NCI-H187 (cell line): ENCODE measurements at places on chromosomes 6 and 20.

DNA sequence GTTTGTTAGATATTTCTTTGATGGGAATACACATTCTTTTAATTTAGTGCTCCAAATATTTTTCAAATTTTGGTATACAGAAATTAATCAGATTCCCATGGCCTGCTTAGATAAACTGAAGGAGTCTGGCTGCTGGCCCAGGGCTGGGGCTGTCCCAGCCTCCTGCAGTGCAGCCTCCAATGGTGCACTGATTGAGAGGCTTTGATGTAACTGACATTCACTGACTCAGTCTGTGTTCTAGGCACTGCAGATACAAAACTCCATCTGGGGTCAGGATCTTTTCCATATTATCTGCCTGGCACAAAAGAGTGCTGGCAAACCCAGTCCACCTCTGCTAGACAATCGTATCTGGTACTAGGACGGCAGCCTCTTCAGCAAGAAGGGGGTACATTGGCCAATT lies 64.8 kb downstream of the GRIK2 start:
- no peak for DNase-seq

DNA sequence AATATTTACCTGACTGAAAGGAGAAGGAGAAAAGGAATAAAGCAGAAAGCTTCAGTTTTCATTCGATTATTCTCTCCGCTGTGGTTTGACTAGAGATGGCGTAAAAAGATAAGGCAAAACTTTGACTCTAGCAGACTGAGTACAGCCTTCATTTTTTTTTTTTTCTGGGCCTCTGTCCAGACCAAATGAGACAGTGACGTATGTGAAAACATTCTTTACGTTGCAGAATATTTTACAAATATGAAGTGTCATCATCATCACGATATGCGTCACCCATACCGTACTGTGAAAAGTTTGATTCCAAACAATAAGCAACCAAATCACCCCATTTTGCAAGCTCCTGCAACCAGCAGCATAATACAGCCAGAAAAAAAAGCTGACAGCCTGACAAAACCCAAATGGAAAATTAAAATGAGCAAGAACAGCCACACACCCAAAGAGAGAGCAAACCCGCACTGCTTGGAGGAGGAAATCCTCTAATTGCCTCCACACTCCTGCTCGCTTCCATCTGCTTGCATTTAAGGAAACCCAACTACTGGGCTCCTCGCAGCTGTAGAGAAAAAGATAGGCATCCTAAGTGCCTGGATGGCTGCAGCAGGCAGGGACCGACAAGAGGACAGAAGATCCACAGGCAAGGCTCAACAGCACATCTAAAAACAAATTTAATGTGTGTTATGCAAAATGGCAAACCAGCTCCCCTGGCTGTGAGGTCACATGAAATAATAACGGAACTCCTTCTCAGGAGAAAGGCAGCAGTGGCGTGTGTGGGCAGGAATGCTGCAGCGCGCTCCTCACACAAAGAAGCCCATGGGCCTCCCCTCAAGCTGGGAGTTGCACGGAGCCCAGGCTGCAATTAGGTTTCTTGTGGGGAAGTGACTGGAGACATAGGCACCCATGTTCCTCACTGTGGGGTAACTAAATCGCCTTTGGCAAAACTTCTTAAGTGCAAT lies 113.1 kb downstream of the FYN start:
- no peak for DNase-seq

GRCh38 chr20:60057123-60057865 lies 99.1 kb downstream of the CDH26 start:
- peak; percentile 76 for DNase-seq

GRCh38 chr6:46098678-46099077 lies 31.1 kb upstream of the ENPP4 start:
- DNase-seq = no peak

DNA sequence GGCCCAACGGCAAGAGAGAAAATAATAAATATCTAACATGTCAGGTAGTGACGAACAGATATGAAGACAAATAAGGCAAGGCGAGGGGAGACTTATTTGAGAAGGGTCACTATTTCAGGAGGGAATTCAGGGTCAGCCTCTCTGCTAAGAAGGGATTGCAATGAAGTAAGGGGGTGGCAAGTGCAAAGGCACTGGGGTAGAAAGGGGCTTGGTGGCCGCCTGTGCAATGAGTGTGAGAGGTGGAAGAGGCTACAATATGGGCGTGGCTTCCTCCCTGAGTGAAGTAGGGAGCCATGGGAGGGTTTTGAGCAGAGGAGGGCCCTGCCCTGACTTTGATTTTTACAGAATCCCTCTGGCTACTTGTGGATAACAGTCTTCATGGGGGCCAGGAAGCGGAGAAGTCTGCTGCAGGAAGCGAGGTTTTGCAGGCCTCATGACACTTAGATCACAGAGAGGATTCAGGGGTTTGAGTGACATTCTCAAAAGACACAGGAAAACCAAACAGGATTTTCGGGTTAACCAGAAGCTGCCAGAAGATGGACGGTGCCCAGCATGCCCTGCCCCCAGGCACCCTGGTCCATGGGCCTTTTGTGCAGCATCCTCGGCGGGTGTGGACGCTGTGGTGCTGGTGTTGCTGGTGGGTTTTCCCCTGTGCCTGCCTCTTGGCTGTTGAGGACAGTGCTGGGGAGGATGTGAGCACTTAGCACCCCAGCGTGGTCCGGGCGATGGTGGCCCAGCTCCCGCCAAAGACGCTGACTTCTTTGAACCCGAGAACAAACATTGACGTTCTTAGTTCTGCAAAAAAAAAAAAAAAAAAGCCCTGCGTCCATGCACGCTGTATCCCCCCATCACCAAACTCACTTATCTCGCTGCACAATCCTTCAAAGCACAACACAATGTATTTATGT lies 124.2 kb upstream of the PTPN1 start:
- no peak for DNase-seq

GRCh38 chr6:139568151-139568955 lies 193.9 kb upstream of the CITED2 start:
- no peak for DNase-seq

- no peak for DNase-seq
These were observed 547.7 kb upstream of the ID4 start for GRCh38 chr6:19289457-19289856.

GRCh38 chr20:45359406-45360148 lies 3.4 kb upstream of the SYS1 start:
- no peak for DNase-seq

DNA sequence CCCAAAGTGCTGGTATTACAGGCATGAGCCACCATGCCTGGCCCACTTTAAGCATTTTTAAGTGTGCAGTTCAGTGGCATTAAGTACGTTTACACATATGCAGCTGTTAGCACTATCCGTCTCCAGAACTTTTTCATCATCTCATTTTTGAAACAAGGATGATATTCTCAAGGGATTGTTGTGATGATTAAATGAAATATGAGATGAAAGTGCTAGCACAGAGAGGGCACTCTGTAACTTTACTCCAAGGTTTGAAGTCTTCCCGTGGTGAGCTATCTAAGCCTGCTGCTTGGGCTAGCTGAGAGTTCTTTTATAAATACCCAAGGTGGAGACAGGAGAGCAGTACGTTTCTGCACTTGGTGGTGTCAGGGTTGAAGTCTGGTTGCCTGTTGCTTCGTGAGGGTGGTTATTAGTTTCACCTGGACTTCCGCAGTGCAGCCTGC lies 6.6 kb downstream of the TM9SF4 start:
- peak; percentile 28 for DNase-seq

DNA sequence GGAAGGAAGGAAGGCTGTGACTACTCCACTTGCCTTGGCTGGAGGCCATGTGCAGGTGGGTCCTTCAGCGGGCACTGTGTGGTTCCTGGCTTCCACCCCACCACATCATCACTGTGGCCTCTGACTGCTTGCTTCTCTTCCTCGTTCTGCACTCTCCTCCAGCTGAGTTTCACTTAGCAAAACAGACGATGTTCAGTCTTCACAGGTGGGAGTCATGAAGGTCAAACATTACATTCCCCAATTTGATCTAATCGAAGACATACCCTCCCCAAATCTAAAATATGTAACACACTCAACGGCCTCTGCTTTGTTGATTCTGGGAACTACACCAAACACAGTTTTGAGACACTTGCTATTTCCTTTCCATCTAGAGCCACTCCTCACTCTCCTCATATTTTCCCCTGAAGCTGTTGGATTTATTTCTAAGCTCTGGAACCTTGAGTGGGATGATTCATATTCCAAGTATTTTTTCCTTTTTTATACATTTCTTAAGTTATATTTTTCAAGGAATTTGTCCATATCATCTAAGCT lies 132.5 kb upstream of the FOXA2 start:
- DNase-seq = no peak

- DNase-seq = no peak
These were observed 51.6 kb upstream of the GTSF1L start for GRCh38 chr20:43778375-43778774.

GRCh38 chr20:62583424-62583920 lies 58.8 kb upstream of the SLCO4A1 start:
- no peak for DNase-seq

- no peak for DNase-seq
These were observed 123.5 kb downstream of the SLC24A3 start for GRCh38 chr20:19335916-19336315.

GRCh38 chr20:4071178-4071693 lies 55.9 kb upstream of the RNF24 start:
- no peak for DNase-seq

GRCh38 chr6:34059914-34060313 lies 86.0 kb downstream of the GRM4 start:
- no peak for DNase-seq

GRCh38 chr6:27088068-27088467 lies 159.4 kb upstream of the PRSS16 start:
- DNase-seq = no peak

DNA sequence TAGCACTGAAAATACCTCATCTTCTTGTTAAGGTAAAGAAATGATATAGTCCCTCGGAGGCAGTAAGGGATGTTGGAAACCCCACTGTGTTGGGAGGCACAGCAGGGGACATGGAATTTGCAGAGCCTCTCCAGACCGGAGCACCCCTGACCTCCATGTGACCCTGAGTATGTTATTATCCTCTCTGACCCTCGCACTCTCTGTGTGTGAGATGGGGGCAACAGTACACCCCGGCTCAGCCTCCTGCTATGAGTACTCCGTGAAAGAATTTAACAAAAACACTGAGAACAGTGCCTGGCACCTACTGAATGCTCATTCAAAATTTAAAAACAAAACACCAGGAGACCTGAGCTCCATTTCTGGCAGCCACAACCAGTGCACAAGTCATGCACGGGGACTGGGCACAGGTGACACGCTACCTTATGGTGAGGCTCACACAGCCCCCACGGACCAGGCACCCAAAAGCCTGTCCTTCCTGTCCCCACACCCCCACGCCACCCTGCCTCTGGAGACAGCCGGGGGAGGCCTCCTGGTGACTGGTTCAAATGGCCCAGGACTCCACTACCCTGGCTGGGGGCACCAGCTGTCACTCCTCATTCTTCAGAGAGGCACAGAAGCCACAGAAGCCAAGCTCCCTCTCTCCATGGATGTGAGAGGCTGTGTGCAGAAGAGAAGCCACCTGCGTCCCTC lies 6.1 kb downstream of the NINL start:
- peak; percentile 41 for DNase-seq

DNA sequence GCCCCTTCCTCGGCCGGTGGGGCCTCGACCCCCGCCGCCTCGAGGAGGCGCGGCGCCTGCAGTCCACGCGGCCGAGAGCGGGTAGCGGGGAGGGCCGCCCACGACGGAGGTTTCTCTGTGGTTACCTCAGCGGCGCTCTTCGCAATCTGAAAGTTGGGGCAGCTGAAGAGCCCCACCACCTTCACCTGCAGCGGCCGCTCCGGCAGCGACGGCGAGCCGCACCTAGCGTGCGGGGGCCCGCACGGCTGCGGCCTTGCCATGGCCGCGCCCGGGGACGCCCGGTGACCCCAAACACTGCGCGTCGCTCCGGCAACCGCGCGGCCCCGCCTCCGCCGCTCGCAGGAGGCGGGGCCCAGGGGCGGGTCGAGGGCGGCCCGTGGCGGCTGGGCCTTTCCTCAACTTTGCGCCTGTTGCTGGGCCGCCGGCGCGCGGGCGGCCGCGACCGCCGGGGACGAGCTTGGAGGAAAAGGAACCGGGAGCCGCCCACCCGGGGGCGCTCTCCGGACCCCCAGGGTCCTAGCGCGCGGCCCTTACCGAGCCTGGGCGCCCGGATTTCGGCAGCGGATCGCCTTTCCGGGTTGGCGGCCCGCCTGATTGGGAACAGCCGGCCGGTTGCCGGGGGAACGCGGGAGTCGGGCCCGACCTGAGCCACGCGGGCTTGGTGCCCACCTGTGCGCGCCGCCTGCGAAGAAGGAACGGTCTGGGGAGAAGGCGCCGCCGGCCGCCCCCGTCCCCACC lies at the start of the genes PPIL6 and SMPD2:
Gene PPIL6, minus strand, starts transcription at position 298 of the 738 bp plus-strand sequence. Its CDS starts 38 bp downstream, at position 260.
Gene SMPD2, plus strand, starts transcription at position 394 of the 738 bp plus-strand sequence. CDS start 398 bp downstream, outside the sequence.
- peak; percentile 69 for DNase-seq

GRCh38 chr6:3285732-3286131 lies 27.0 kb downstream of the PSMG4 start:
- no peak for DNase-seq

DNA sequence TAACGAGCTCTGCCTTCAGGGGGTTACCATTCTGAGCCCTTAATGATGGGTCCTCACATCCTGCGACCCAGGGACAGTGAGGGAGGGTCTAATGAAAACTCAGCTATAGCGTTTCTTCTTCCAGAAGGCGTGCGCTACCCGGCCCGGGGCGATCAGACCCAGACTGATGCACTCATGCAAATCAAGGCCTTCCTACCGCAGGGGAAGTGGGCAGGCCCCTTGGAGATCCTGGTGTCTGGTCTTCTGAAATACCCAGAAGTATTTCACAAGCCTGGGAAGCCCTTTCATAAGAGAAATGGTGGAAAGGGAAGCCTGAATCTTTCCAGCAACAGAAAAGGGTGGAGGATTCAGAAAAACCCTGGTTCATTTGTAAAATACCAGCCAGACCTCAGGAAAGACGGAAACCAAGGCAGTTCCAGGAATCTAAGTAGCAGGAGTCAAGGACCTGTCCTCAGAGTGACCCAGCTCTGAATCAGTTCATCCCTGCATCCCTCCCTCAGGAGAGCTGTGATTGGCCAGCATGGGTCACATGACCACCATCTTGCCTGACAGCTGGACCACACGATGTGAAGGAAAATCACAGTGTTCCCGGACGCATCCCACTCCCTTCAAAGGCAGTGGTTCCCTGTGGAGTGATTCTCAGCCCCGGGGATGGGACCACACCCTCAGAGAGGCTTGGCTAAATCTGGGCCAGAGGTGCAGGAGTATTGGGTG lies 12.7 kb downstream of the BFSP1 start:
- no peak for DNase-seq

- DNase-seq = no peak
These were observed 70.7 kb downstream of the PDE7B start for GRCh38 chr6:135922174-135922573.
